Kidney (tissue), 22 donors: ENCODE measurements at places on chromosomes 5 and 9.

DNA sequence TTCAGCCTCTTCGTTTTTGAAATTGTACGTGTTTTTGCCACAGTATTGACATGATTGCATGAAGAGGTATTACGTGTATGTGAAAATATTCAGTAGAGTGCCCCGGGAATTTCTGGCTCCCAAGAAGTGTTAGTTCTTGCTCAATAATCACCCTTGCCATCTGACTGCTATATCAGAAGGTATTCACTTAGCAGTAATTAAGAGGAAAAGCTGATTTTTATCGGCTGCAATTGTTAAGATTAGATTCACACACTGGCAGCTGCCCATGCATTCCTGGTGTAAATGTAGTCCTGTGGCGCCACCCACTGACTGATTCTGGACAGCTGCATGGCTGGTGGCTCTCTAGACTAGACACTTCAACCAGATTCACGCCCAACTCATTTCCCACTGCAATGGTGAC is 440.1 kb upstream of the ADAMTS16 start:
- DNase-seq = peak; percentile 92
- H3K27me3 ChIP-seq = no peaks in the 10 kb centered on the region
- H3K4me1 ChIP-seq = no peaks in the 10 kb centered on the region

- H3K36me3 ChIP-seq = no peaks in the 10 kb centered on the region
- peaks cover 2% of the 10 kb centered on the region for H3K27me3 ChIP-seq
- H3K27ac ChIP-seq = no peak overlapping the region
- no peak for DNase-seq
- no peaks in the 10 kb centered on the region for H3K4me1 ChIP-seq
Observed at GRCh38 chr9:117643288-117643654, 60.9 kb upstream of the TLR4 start.

GRCh38 chr9:37029776-37030610 is 4.1 kb downstream of the PAX5 start:
- H3K27me3 ChIP-seq = peaks cover 74% of the 10 kb centered on the region
- no peak for DNase-seq
- H3K4me3 ChIP-seq = no peak overlapping the region

DNA sequence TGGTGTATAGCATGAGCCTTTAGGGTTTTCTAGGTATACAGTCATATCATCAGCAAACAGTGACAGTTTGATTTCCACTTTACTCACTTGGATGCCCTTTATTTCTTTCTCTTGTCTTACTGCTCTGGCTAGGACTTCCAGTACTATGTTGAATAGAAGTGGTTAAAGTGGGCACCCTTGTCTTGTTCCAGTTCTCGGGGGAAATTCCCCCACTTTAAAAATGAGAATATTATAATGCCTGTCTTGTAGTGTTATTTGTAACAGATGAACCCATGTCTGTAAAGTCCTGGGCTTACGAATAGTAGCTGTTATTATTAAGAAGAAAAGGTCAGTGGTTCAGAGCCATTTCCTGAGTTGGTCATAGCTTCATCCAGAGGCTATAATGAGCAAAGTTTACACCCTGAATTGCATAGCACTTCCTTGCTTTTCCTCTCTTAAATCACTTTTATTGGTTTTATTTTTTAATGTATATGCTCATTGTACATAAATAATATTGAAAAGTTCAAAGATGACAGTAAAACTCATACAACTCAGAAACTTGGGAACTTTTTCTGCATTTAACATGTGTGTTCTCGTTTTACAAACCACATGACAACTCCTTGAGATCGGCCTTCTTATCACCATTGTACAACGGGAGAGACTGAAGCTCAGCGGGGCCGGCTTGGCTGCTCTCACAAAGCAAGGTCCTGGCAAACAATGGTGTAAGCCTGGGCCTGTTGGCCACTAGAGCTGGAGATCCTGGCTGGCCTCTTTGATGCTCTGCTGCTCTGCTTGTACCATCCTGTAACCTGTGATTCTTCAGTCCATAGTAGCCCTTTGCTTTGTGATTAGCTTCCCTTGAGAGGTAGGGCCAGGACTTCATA is 85.2 kb downstream of the CYFIP2 start:
- no peak overlapping the region for H3K27ac ChIP-seq
- no peak for DNase-seq
- no peaks in the 10 kb centered on the region for H3K27me3 ChIP-seq
- H3K4me1 ChIP-seq = no peaks in the 10 kb centered on the region

- DNase-seq = no peak
- H3K27ac ChIP-seq = no peak overlapping the region
- H3K4me3 ChIP-seq = no peak overlapping the region
- no peaks in the 10 kb centered on the region for H3K27me3 ChIP-seq
- no peaks in the 10 kb centered on the region for H3K36me3 ChIP-seq
- H3K4me1 ChIP-seq = no peaks in the 10 kb centered on the region
Observed at GRCh38 chr9:133201424-133202144, 7.5 kb downstream of the OBP2B start.

GRCh38 chr9:16100537-16101091 is 547.8 kb downstream of the CCDC171 start:
- no peaks in the 10 kb centered on the region for H3K27me3 ChIP-seq
- no peak overlapping the region for H3K4me3 ChIP-seq
- peak; percentile 89 for DNase-seq
- no peak overlapping the region for H3K27ac ChIP-seq
- H3K36me3 ChIP-seq = no peaks in the 10 kb centered on the region
- no peaks in the 10 kb centered on the region for H3K4me1 ChIP-seq

DNA sequence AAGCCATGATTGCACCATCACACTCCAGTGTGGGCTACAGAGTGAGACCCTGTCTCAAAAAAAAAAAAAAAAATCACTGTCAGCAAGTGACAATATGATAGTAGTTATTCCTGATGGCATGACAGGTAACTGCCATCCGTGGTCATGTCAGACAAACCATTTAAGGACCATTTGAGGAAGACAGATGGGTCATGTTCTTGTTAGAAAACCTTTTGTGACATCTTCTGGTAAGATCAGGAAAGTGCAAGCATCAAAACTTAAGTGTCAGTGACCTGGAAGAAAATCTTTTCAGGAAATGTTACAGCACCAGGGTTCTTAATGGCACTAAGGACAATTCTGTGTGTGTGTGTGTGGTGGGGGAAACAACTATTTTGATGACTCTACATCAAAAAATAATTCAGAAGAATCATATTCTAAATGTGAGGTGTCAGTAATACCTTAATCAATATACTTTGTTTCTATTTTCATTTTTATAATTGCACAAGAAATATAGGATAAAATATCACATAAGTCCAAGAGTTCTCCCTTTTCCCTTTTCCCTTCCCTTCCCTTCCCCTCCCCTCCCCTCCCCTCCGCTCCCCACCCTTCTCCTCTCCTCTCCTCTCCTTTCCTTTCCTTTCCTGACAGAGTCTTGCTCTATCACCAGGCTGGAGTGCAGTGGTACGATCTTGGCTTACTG is 17.8 kb downstream of the SLC38A9 start:
- H3K4me3 ChIP-seq = no peak overlapping the region
- no peaks in the 10 kb centered on the region for H3K36me3 ChIP-seq
- H3K27ac ChIP-seq = no peak overlapping the region
- peaks cover 4% of the 10 kb centered on the region for H3K4me1 ChIP-seq

DNA sequence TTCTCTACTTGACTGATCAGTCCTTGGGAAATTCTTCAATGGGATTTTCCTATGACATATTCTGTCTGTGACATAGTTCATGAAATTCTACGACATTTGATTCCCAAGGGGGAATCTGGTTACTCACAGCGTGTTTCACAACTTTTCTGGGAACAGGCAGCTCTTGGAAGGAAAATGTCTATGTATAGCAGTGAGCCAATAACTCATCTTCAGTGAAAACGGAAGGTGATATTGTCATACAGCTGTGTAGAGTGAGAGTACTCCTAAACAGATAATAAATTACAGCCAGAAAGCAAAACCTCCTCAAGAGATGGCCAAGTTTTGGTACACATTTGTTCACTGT is 91.4 kb downstream of the C9orf152 start:
- H3K4me3 ChIP-seq = no peak overlapping the region
- no peak for DNase-seq
- no peaks in the 10 kb centered on the region for H3K27me3 ChIP-seq
- no peak overlapping the region for H3K27ac ChIP-seq
- H3K36me3 ChIP-seq = no peaks in the 10 kb centered on the region

GRCh38 chr5:159333545-159333925 is 3.2 kb upstream of the IL12B start:
- no peak overlapping the region for H3K4me3 ChIP-seq
- no peaks in the 10 kb centered on the region for H3K27me3 ChIP-seq
- DNase-seq = no peak
- H3K27ac ChIP-seq = no peak overlapping the region
- peaks cover 6% of the 10 kb centered on the region for H3K4me1 ChIP-seq

GRCh38 chr5:170466988-170467707 is 36.7 kb upstream of the KCNIP1 start:
- H3K27ac ChIP-seq = no peak overlapping the region
- no peaks in the 10 kb centered on the region for H3K4me1 ChIP-seq
- DNase-seq = no peak
- no peak overlapping the region for H3K4me3 ChIP-seq

DNA sequence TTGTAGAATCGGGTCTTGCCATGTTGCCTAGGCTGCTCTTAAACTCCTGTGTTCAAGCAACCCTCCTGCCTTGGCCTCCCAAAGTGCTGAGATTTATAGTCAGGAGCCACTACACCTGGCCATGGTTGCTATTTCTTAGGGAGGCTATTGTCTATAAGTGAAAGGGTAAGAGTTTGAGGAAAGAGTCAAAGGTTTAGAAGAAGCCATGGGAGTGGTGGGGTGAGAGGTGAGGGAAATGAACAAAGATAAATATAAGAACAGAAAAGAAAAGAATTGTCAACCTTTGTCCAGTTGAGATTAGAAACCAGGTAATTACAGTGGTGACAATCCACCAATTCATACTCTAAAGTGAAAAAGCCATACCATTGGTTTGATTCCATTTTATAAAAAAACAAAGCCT is 32.6 kb upstream of the RANBP6 start:
- no peaks in the 10 kb centered on the region for H3K27me3 ChIP-seq
- no peaks in the 10 kb centered on the region for H3K4me1 ChIP-seq
- no peaks in the 10 kb centered on the region for H3K36me3 ChIP-seq
- H3K27ac ChIP-seq = no peak overlapping the region

DNA sequence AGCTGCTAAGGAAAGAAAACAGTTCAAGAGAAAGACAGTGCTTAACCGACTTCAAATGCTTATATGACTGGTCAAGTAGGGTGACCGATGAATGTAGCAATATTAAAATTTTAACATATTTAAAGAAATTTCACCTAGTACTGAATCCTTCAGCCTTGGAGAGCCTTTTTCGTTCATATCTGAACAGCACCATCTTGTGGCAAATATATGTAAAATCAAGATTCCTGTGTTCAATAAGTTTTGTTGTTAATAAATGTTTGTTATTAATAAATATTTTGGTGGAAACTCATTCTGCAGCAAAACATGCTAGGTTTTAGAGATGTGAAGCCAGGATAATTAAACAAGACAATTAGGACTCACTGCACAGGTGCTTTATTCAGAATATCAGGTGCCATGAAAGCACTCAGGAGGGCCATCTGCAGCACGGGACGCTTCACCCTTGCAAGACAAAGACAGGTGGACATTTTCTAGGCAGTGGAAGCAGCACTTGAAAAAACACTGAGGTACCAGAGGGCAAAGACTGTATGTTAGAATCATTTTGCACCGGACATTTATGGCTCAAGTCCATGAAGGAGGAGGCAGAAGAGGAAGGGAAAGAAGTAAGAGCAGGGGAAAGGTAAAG is 15.6 kb downstream of the TICAM2 start:
- H3K4me1 ChIP-seq = no peaks in the 10 kb centered on the region
- H3K4me3 ChIP-seq = no peak overlapping the region
- H3K27ac ChIP-seq = no peak overlapping the region
- DNase-seq = no peak
- H3K36me3 ChIP-seq = no peaks in the 10 kb centered on the region

- peaks cover 35% of the 10 kb centered on the region for H3K4me1 ChIP-seq
- H3K36me3 ChIP-seq = no peaks in the 10 kb centered on the region
- peak; percentile 84 for DNase-seq
- no peak overlapping the region for H3K4me3 ChIP-seq
Observed at GRCh38 chr9:27433631-27434325, 90.3 kb upstream of the IFNK start.

DNA sequence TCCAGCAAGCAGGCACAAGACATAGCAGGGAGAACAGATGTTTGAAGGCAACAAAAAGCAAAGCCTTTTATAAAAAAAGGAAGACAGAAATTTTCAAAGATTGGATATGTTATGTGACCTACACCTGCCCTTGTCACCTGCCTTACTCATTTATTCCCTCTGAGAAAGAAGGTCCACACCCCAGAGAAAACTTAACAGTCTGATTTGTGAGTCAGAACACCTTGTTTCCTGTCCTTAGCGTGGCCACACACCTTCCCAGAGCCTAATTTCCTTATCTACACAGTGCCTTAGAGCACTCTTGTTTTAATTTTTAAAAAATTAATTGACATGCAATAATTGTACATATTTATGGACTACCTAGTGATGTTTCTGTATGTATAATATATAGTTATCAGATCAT is 419.0 kb upstream of the DAB2 start:
- H3K27ac ChIP-seq = no peak overlapping the region
- no peak overlapping the region for H3K4me3 ChIP-seq
- H3K4me1 ChIP-seq = no peaks in the 10 kb centered on the region

DNA sequence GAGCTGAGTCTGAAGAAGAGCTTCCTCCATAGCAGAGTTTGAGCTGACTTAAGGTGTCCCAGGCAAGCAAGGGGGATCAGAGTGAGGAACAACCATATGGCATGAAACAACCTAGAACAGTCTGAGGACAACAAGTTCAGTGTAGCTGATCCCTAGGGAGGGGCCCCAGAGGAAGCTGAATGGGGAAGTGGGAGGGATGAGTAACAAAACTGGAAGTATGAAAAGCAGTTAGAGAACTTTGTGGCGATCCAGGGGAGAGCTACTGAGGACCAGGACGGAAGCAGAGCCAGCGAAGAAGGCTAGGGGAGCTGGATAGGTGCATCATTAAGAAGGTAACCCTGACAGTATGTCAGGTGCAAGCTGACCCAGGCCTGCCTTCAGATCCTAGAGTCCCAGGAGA is 580.8 kb downstream of the BNC2 start:
- H3K36me3 ChIP-seq = no peaks in the 10 kb centered on the region
- no peak for DNase-seq
- H3K27ac ChIP-seq = no peak overlapping the region
- H3K4me1 ChIP-seq = no peaks in the 10 kb centered on the region
- H3K4me3 ChIP-seq = no peak overlapping the region

GRCh38 chr5:111854186-111854585 is 97.2 kb upstream of the NREP start:
- no peaks in the 10 kb centered on the region for H3K36me3 ChIP-seq
- no peak overlapping the region for H3K27ac ChIP-seq
- H3K4me1 ChIP-seq = no peaks in the 10 kb centered on the region

DNA sequence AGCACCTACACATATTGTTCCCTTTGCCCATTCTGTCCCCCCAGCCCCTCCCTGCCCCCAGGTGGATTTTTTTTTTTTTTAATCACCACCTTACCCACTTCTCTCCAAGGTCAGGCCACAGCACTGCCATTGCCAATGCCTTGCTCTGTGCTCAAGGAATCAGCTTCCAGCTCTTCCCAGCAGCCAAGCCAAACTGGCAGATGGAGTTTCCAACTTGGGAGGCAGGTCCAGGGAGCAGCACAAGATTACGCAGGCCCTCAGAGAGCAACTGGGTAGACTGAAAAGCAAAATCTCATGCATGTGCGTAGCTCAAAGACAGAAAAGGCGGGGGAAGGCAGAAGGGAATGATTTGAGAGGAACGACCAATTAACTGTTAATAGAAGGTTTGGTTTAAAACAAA is 15.1 kb downstream of the GRHPR start:
- H3K4me1 ChIP-seq = peaks cover 9% of the 10 kb centered on the region
- no peaks in the 10 kb centered on the region for H3K27me3 ChIP-seq
- no peak overlapping the region for H3K27ac ChIP-seq
- DNase-seq = no peak
- no peak overlapping the region for H3K4me3 ChIP-seq
